ENCODE measurements at places on chromosomes 13 and 19. TPM values are rescaled to one million over a fixed set of nuclear protein-coding genes. Genes with fewer than 3 reads are reported as not detected.

Gene ERICH4
- not detected for total RNA-seq

Gene SLITRK6
- total RNA-seq = 3.3 TPM

Gene NKPD1
- total RNA-seq = 0.15 TPM

Gene ZNF730
- 0.28 TPM for total RNA-seq

Gene ZNF844
- 13.5 TPM for total RNA-seq

Gene MBD3L2
- not detected for total RNA-seq

DNA sequence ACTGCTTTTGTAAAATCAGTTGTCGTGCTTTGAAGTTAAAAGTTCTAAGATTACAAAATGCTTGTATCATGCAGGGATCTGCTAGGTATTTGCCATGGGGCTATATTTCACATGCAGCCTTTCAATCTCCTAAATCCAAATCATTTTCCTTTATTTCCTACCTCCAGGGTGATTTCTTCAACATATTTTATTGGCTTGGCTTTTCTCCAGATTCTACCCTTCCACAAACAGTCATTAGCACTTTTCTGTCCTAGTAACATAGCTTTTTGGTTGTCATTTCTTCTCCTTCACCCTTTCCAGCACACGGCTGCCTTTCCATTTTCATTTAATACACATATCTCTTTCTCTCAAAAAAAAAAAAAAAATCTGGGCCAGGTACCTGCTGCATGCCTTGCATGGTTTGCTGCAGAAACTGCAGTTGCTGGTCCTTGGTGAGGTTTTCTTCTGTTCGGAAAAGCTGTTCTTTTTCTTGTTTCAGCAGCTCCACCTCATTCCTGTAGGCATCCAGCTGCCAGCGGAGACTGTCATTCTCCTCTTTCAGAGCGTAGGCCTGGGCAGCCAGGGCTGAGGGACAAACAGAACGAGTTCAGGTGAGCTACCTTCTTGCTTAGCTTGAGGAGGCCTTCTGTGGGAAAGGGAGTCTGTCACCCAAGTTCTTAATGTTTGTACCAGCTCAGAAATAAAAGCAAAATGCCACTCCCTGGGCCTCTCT, 274.7 kb downstream of the DNAJC15 start:
- no peak for DNase-seq

DNA sequence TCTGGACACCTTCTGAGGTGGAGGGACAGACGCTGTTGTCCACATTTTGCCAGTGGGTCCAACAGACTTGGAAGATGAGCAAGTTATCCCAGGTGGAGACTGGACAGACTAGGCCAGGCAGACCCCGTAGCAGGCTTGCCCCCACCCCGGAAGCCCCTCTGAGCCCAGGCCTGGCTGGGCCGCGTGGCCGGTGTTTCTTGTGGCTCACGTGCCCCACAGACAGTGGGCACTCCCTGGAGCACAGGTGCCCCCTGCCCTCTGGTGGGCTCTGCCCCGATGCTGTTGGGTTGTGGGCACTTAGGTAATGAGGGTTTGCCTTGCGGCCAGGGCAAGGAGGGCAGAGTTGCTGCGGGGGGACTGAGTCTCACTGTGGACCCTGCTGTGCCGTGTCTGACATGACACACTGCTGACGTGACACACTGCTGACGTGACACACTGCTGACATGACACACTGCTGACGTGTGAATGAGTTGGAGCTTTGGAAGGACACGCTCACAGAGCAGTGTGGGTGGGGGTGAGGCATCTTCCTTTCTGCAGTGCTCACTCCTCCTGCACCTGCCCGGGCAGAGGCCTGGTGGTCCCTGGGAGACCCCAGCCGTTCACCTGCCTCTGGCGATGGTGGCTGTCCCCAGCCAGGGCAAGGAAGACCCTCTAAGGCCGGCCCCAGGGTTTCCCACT, 25.1 kb downstream of the DOT1L start:
- DNase-seq = no peak

- no peak for DNase-seq
Measured at GRCh38 chr13:111973186-111973585, 93.8 kb upstream of the SOX1 start.

DNA sequence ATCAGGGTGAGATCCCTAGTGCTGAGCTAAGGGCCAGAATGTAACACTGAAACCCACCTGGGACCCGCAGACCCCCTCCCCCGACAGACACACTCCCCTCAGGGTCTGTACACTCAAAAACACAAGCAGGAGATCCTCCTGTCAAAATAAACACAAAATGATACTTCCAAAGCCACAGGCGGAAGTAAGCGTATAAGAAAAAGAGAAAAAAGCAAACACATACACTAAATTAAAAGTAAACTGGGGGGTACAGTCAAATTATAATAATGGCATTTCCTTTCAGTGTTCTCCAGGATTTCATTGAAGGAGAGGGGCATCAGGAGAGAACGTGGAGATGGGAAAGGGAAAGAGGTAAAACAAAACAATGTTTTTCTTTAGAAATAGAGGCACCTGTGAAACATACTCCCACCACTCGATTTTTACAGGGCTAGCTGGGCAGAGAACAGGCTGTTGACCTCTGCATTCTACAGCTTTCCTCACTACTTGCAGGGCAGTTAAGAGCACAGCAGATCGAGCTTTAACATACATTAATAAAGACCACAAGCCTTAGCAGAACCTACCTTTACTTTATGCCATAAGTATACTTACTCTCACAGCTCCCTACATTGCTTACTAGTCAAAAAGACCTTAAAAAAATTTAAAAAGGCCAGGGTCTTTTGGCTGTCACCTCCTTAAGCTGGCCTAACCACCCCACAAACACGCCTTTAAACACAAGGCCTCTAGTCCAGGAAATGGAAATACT, 5.3 kb downstream of the ZIC5 start:
- no peak for DNase-seq

- no peak for DNase-seq
Measured at GRCh38 chr13:99730403-99730802, 229.1 kb downstream of the TM9SF2 start.

DNA sequence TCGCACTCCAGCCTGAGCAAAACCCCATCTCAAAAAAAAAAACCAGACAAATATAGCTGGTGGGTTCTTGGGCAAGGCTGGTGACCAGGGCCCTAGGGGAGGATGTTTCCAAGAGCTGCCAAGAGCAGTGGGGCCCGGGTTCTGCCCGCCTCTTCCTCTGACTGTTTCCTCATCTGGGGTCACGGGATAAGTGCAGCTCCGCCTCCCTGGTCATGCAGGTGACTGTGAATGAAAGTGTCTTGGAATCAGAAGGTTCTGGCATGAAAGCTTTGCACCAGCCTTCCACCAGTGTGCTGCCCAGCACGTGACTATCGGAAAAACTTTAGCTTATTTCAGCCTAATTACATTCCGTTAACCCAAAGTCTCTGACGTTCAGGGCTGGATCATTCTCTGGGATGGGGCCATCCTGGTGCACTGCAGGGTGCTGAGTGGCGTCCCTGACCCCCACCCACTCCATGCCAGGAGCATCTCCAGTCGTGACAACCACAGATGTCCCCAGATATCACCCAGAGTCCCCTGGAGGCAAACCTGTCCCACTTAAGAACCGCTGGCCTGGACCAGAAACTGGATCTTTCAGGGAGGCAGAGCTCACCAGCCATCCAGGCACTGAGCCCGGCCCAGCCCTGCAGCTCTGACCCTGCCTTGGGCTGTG, 85.6 kb downstream of the GNG7 start:
- DNase-seq = peak; percentile 42

DNA sequence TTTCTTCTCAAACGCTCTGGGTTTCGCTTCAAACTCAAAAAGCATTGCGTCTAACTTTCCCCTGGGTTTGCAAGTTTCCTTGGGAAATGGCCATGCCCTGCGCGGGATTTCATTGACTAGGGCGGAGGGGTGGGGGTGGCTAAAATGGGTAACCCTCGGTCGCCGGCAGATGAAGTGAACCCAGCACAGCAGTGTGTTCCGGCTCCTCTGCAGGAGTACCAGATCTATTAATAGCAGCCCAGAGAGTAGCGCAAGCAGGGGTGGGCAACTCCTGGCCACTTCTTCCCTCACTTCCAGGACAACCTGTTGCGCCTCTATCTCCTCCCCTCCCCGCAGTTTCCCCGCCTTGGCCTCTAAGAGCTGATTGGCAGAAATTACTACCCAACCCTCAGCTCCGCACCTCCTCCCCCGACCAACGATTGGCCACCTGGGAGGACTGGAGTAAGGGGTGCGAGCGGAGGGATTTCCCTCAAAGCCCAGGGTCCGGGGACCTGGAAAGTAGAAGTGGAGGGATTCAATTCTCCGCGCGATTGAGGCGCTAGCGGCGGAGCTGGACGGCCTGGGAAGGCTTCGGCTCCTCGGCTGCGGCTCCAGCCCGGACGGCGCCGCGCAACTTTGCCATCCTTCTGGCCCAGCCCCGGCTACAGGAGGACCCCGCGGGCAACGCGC, at the start of gene FREM2:
Gene FREM2, plus strand, starts transcription at position 501 of the 669 bp plus-strand sequence. CDS start 268 bp downstream, outside the sequence.
- DNase-seq = peak; percentile 35

GRCh38 chr19:40524133-40524549, 52.5 kb upstream of the SHKBP1 start:
- no peak for DNase-seq

GRCh38 chr19:15320116-15320515, 12.2 kb downstream of the BRD4 start:
- no peak for DNase-seq

DNA sequence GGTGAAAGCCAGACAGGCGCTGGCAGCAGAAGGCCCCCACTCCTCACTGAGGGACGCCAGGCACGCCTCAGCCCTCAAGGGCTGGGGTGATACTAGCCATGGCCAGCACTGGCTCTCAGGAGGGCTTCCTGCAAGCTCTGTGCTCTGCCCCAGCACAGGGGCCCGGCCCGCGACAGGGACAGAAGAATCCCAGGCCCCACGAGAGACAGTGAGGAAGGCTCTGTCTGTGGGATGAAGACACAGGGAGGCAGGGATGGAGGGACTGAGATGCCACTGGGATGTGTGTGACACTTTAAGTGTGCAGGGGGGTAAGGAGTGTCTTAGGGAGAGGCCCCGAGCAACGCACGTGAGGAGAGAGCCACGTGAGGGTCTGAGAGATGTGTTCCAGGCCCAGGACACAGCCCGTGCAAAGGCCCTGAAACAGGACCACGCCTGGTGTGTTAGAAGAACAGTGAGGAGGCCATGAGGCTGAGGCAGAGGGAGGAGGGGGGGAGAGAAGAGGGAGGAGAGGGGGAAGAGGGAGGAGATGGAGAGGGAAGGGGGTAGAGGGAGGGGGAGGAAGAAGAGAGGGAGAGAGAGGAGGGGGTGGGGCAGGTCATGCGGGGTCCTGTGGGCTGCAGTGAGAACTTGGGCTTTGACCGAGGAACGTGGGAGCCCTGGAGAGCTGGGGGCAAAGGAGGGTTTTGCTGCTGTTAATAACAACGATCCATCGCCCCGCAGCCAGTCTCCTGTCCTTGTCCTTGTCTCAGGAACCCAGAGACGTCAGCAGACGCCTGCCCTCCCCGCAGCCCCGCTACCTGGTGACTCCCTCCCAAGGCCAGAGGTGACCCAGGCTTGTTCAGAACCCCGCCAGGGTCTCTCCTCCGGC, 7.2 kb downstream of the RPL36 start:
- DNase-seq = peak; percentile 23

DNA sequence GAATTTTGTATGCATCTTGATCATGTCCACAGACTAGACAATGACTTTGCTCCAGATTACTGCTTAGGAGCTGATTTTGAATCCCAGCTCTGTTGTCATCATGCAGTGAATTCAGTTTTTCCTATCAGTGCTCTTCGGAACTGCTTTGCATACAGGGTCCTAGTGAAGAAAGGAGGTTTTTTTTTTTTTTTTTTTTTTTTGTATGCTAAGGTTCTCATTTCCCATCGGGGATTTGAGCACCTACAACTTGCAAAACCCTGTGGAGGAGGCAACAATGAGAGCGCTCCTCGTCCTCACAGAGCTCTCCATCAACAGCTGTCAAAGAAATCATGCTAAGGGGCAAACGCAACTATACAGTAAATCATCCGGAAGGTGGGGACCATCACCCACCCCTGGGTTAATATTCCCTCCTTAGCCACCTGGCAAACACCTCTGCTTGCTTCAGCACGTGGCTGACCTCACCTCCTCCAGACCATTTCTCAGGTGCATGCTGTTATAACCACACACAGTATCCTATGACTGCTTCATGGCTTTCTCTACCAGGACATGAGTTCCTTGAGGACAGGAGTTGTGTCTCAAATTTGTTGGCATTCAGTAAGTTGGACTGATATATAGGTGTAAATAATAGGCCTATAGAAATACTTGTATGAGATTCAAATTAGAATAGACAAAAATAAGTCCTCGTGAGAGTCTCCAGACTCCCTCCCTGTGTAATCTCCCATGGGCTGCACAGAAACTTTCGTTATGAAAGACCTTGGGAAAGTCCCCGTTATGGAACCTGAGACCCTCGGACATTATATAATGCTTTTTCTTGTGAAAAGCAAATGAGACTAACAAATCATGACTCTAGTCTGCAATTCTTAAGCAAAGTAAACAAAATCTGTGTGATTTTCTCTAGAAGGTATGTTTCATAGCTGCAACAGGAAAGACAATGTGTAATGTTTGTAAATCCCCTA, 113.8 kb downstream of the KATNAL1 start:
- DNase-seq = no peak

DNA sequence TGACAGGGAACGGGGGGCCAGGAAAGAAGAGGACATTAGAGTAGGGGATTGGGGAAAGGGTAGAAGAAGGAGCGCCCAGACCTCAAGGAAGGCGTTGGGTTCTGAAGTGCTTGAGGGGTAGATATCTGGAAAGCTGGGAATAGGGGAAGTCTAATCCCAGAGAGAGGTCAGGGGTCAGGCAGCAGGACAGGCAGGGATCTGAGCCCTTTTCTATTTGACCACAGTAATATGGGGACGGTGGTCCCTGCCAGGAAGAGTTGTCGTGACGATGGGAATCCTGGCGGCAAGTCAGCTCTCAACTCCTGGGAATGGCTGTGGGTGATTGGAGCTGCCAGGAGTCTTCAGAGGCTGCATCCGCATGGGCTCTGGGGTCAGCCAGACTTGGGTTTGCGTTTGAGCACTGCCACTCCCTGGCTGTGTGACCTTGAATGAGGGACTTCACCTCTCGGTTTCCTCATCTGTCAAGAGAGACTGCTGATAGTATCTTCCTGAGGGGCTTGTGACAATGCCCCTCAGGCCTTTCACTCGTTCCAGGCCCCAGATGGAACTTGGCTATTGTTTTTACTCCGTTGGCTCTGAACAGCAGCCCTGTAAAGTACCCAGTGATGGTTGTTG, 1.3 kb downstream of the AP2A1 start:
- DNase-seq = no peak

DNA sequence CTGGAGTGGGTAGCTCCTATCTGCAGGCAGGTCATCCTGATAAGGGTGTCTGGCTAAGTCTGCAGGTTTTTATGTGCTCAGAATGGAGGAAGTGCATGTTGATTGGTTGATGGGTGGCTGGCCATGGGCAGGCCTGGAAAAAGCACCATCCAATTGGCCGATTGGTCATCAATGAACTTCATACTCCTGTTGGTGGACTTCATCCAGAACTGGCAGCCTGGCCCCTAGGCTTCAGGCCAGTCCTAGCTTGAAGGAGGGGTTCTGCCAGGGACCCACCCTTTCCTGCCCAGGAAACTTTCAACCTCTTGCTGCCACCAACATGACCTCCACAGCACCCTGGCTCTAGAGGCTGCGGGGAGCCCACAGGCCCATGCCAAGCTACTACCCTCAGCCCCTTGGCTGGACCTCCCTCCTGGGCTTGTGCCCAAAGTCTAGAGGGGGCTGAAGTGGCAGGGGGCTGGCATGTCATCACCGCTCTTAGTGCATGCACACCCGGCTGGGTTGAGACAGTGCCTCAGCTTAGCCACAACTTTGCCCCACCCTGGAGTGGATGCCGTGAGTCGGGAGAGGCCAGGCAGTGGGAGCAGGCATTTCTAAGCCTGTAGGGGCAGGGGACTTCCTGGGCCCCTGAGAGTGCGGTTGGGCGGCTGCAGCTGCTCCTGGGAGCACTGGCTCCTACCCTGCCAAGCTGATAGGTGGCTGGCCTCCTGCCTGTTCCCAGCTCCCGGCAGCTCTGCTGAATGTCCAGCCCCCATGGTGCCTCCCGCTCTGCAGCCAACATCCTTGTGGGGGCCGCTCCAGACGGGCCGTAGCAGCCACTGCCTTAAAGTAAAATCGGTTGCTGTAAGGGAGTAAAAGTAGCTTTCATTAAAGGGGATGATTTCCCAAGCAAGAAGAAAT, 13.2 kb downstream of the DNAJC15 start:
- DNase-seq = no peak

All from left colon (tissue), 2 donors.